ENCODE measurements at places on chromosomes 3 and 15. TPM values are rescaled to one million over a fixed set of nuclear protein-coding genes. Genes with fewer than 3 reads are reported as not detected.

DNA sequence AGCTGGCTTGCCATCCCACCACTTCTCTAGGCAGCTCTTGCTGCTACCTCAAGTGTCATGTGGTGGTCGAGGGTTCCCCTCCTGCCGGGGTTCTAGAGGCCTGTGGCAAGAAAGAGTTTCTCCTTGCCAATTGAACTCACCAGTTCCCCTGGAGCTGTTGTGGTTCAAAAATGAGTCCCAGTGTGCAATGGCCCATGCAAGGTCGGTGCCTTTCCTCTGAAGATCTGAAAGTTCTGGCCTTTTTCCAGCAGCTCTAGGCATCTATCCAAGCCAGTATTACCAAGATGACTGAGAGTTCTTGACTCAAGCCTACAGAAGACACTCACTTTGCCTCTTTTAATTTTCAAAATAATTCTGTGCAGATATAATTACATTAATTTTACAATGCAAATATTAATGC lies 163.6 kb downstream of the KCNMB2 start:
- H3K4me3 ChIP-seq = no peak overlapping the region
- H3K36me3 ChIP-seq = no peaks in the 10 kb centered on the region
- H3K27ac ChIP-seq = no peak overlapping the region
- DNase-seq = no peak

Gene MESP2
- polyA plus RNA-seq = not detected

- no peaks in the 10 kb centered on the region for H3K4me1 ChIP-seq
- no peak for DNase-seq
- no peak overlapping the region for H3K4me3 ChIP-seq
- no peak overlapping the region for H3K27ac ChIP-seq
Measured at GRCh38 chr15:73647259-73648013, 14.2 kb upstream of the NPTN start.

GRCh38 chr15:57502116-57502515 lies 89.6 kb upstream of the MYZAP start:
- peak overlapping the region; percentile 45 for H3K27ac ChIP-seq
- no peaks in the 10 kb centered on the region for H3K27me3 ChIP-seq
- no peak overlapping the region for H3K4me3 ChIP-seq
- H3K36me3 ChIP-seq = no peaks in the 10 kb centered on the region

DNA sequence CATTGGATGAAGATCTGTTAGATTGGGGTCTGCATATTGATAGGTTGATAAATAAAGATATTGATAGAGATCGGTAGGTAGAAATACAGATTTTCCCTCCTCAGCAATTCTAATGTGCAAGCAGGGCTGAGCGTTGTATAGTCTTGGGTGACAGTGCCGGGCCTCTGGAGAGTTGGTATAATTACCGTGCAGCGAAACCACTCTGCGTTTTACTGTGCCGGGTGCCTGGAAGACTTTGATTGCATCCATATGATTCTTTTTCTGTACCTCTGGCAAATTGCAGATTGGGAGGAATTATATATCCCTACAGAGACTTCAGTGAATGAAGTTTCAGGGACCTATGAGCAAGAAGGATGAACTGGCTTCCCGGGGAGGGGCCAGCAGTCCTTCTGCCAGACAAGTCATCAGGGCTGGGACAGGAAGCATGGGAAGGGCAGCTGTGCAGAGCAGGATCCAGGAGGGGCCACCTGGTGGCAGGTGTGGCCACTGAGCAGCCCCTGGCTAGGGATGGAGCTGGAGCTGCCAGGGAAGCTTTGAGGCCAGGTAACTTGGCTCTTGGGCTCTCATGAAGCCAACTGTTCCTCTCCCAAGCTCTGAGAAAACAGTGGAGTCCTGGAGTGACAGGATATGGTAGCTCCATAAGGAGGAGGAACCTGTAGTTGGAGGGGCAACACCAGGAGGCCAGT lies 132.5 kb downstream of the APBA2 start:
- no peaks in the 10 kb centered on the region for H3K36me3 ChIP-seq
- no peak overlapping the region for H3K27ac ChIP-seq
- no peaks in the 10 kb centered on the region for H3K27me3 ChIP-seq
- H3K4me3 ChIP-seq = no peak overlapping the region

DNA sequence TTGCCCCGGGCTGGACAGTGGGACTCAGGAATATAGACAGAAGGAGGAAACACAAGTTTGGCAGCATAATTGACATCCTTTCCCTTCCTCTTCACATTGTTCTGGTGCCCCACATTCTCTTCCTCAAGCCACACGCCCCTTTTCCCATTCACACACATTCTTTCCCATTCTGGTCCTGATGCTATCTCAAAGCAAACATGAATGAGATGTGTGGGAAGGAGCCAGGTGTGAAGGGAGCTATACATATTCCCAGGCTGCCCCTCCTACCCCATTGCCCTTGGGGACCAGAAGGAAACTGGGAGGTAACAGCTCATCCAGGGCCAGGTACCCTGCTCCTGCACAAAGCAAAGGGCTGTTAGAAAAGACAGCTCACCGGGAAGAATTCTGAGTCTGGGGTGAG lies 23.4 kb upstream of the CLK3 start:
- H3K36me3 ChIP-seq = peaks cover 18% of the 10 kb centered on the region
- DNase-seq = no peak
- H3K27me3 ChIP-seq = no peaks in the 10 kb centered on the region
- H3K4me1 ChIP-seq = peaks cover 16% of the 10 kb centered on the region
- H3K4me3 ChIP-seq = no peak overlapping the region

DNA sequence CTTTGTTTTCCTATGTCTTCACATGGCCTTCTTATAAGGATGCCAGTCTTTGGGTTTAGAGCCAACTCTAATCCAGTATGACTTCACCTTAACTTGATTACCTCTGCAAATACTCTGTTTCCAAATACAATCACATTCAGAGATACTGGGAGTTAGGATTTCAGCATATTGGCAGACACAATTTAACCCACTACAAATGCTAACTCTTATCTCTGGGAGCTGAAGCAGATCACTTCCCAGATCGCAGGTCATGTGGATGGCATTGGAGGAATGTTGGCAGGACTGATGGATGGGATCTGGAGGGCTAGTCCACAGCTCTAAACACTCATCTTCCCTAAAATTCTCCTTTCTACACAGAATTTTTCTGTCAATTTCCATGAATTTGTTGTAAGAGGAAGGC lies 46.2 kb upstream of the ADGRG7 start:
- no peak overlapping the region for H3K4me3 ChIP-seq
- H3K36me3 ChIP-seq = 0 out of 3 replicates have a peak, but pooled peaks cover 4% of the 10 kb centered on the region
- DNase-seq = no peak
- no peak overlapping the region for H3K27ac ChIP-seq

- DNase-seq = no peak
- H3K27ac ChIP-seq = no peak overlapping the region
- H3K27me3 ChIP-seq = no peaks in the 10 kb centered on the region
- H3K4me1 ChIP-seq = peaks cover 35% of the 10 kb centered on the region
Measured at GRCh38 chr3:167810236-167810635, 74.7 kb downstream of the SERPINI1 start.

DNA sequence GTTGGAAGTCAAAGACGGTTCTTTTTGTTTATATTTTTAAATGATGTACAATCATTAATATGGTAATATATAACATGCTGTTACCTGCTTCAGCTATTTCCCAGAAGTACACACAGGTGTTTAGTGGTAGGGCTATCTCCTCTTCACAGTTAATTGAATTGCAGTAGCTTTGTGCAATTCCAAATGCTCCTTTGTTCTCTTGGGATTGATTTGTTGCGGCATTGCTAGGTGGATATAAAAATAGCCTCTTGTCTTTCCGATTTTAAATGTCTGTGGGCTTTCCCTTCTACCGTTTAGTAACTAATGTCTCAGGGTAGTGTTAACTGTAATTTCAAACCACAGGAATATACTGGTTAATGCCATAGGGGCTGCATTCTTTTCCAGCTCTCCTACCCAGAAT lies 307.6 kb upstream of the SLITRK3 start:
- H3K27ac ChIP-seq = no peak overlapping the region
- no peaks in the 10 kb centered on the region for H3K27me3 ChIP-seq
- H3K36me3 ChIP-seq = no peaks in the 10 kb centered on the region
- no peak for DNase-seq
- no peaks in the 10 kb centered on the region for H3K4me1 ChIP-seq
- H3K4me3 ChIP-seq = no peak overlapping the region

- peak overlapping the region; percentile 18 for H3K4me3 ChIP-seq
- H3K36me3 ChIP-seq = no peaks in the 10 kb centered on the region
- no peaks in the 10 kb centered on the region for H3K27me3 ChIP-seq
- peak overlapping the region; percentile 71 for H3K27ac ChIP-seq
- no peak for DNase-seq
- peaks cover 56% of the 10 kb centered on the region for H3K4me1 ChIP-seq
Measured at GRCh38 chr3:72154391-72155335, 369.7 kb upstream of the PROK2 start.

DNA sequence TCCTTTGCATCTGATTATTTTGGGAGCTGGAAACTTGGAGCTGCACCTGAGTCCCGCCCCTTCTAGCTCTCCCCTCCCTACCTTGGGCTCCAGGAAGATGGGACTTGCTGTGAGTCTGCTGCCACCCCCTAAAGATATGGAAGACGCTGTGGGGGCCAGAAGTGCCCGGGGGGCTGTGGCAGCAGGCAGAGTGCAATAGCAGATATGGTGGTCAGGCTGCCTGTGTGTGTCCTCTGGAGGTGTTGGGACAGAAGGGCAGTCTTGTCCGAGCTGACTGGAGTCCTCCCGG lies 485 bp downstream of the PAK6 start:
- no peak overlapping the region for H3K27ac ChIP-seq
- no peak for DNase-seq
- H3K4me1 ChIP-seq = peaks cover 14% of the 10 kb centered on the region

- H3K27me3 ChIP-seq = no peaks in the 10 kb centered on the region
- H3K4me1 ChIP-seq = peaks cover 35% of the 10 kb centered on the region
- no peaks in the 10 kb centered on the region for H3K36me3 ChIP-seq
- no peak overlapping the region for H3K27ac ChIP-seq
- no peak overlapping the region for H3K4me3 ChIP-seq
Measured at GRCh38 chr15:56772868-56773639, 39.7 kb upstream of the ZNF280D start.

Gene PPP1R14D
- 0.47 TPM for polyA plus RNA-seq

Gene SMCO1
- not detected for polyA plus RNA-seq

DNA sequence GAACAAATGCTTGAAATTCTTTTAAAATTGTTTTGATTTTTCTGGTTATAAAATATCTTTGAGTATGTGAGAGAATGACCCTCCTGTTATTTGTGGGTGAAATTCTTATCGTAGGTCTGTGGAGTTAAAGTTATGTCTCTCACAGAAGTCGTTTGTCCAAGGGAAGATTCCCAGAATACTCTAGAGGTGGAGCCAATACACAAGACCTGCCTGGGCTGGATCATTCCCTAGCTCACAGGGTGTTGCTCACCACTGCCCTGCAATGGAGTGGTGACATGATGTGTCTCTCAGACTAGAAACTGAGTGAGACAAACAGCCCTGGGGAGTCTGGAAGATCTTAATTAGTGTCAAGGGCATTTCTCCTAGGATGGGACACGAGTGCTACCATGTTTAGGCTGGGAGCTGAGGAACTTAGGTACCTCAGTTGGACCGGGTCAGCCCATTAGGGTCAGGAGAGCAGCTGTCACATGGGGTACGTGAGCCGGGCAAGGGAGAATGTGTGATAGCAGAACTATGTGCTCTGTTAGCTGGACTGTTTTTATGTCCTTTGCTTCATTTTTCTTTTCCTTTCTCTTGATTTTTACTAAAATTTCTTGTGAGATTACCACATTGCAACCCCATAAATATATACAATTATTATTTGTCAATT lies 53.6 kb upstream of the MYO5C start:
- H3K27ac ChIP-seq = no peak overlapping the region
- H3K4me1 ChIP-seq = no peaks in the 10 kb centered on the region
- H3K4me3 ChIP-seq = no peak overlapping the region

GRCh38 chr3:194472290-194472920 lies 14.4 kb downstream of the ATP13A3 start:
- DNase-seq = peak; percentile 58
- no peak overlapping the region for H3K4me3 ChIP-seq
- H3K27me3 ChIP-seq = no peaks in the 10 kb centered on the region
- H3K27ac ChIP-seq = no peak overlapping the region

Gene VIPR1
- polyA plus RNA-seq = 0.11 TPM

GRCh38 chr15:39193611-39194010 lies 387.3 kb upstream of the THBS1 start:
- no peak overlapping the region for H3K27ac ChIP-seq
- H3K27me3 ChIP-seq = no peaks in the 10 kb centered on the region
- no peaks in the 10 kb centered on the region for H3K36me3 ChIP-seq
- H3K4me3 ChIP-seq = no peak overlapping the region

Gene AGBL1
- 0.01 TPM for polyA plus RNA-seq

GRCh38 chr3:63556401-63556800 lies 96.1 kb upstream of the SNTN start:
- H3K27me3 ChIP-seq = no peaks in the 10 kb centered on the region
- DNase-seq = no peak
- no peaks in the 10 kb centered on the region for H3K4me1 ChIP-seq
- H3K36me3 ChIP-seq = no peaks in the 10 kb centered on the region
- H3K27ac ChIP-seq = no peak overlapping the region
- H3K4me3 ChIP-seq = no peak overlapping the region

DNA sequence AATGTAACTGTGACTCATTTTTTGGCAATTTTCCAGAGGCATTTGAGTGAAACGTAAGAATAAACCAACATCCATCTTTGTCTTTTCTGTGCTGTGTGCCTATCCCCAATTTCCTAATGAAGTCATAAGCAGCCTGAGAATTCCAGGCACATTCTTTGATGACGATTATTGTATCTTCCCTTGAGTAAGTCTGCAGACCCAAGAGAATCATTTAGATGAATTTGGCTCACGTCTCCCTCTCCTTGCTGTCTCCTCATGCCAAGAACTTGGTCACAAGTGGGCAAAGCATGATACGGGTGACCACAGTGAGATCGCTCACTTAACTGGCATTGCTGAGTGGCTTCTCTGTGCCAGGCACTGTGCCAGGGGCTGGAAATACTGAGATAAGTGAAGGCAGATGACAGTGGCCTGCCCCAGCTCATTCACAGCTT lies 384.5 kb upstream of the IL12A start:
- no peak overlapping the region for H3K27ac ChIP-seq
- no peak overlapping the region for H3K4me3 ChIP-seq
- H3K36me3 ChIP-seq = no peaks in the 10 kb centered on the region
- DNase-seq = no peak
- H3K4me1 ChIP-seq = no peaks in the 10 kb centered on the region

DNA sequence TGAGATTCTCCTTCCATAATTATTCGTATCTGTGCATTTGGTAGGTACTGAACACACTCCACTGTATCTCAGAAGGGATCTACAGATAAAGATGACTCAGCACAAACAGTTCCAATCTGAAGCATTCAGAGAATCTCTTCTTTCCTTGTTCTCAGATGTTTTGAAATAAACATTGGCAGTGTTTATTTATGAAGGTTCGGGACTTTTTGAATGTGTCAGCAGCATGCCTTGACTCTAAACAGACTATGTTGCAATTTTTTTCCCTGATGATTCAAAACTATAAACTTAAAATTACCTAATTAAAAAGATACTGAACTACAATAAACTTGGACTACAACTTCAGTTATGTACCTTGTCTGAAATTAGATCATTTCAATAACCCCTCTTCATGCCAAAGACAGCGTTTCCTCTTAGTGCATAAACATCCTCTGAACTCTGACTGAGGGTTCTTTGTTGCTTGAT lies 612.9 kb upstream of the TBL1XR1 start:
- H3K4me3 ChIP-seq = no peak overlapping the region
- no peaks in the 10 kb centered on the region for H3K27me3 ChIP-seq
- H3K27ac ChIP-seq = no peak overlapping the region
- peaks cover 19% of the 10 kb centered on the region for H3K4me1 ChIP-seq
- H3K36me3 ChIP-seq = no peaks in the 10 kb centered on the region
